ENCODE measurements at places on chromosomes 5 and 9.

- DNase-seq = no peak
These were observed 24.7 kb downstream of the DAP start for GRCh38 chr5:10736354-10736753.

GRCh38 chr5:142829801-142830220, 59.6 kb downstream of the ARHGAP26 start:
- peak; percentile 37 for DNase-seq

- DNase-seq = no peak
These were observed 248.8 kb downstream of the ISL1 start for GRCh38 chr5:51632027-51632426.

GRCh38 chr5:96691503-96692303, 29.5 kb downstream of the CAST start:
- no peak for DNase-seq

GRCh38 chr9:115164511-115164974, 46.6 kb upstream of the TNC start:
- peak; percentile 38 for DNase-seq

All from ACHN (cell line).